ENCODE measurements at places on chromosomes 4 and X.

- no peak for DNase-seq
Measured at GRCh38 chr4:54103190-54103574, 3.2 kb downstream of the GSX2 start.

DNA sequence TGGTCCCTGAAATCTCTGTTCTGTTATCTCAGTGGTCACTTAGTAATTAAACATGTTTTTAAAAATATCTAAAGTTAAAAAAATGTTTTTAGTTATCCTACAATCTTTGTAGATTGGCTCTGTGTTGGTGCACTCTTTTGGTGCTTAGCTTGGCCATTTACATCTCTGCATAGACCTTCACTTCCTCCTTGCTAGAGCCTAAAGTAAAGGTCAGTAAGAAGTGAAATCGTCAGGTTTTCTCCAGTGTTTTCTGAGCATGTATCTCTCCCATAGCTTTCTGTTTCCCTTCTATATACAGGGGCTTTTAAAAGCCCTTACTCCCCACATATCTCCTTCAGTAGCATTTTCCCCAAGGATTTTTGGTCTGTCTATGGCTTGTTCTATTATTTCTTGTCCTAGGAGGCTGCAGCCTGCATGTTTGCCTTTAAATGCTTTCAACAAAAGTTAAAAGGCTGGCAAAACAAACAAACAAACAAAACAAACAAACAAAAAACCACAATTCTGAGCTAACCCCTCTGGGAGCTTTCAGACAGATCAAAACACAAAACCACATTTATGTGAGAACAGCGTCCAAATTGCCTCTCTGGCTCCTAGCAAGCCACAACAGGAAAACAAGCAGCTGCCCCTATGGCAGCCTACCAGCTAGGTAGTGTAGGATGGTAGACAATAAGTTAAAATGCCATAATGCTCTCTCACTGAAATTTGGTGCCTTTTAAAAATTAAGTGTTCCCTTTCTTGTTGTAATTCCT lies 27.3 kb upstream of the GPRASP2 start:
- DNase-seq, result no peak

GRCh38 chr4:18180892-18181291 lies 159.3 kb upstream of the LCORL start:
- no peak for DNase-seq

GRCh38 chrX:130444641-130445336 lies 43.0 kb downstream of the RBMX2 start:
- DNase-seq, result no peak

- no peak for DNase-seq
Measured at GRCh38 chr4:107856901-107857300, 32.2 kb downstream of the SGMS2 start.

DNA sequence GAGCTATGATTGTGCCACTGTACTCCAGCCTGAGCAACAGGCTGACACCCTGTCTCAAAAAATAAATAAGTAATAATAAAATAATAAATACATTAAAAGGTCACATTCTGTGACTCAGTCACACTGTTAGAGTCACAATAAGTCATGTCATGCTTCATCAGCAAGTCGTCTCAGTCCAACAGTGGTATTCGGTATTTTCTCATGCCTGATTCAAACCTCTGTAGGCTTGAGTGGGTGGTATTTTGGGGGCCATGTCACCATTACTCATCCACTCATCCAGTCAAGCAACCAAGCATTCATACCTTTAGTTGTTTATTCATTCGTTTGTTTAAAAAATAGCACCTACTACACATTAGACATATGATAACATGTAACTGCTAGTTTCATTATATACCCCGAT lies 46.9 kb downstream of the SUPT20HL2 start:
- DNase-seq, result no peak

GRCh38 chr4:1309261-1310010 lies 19.7 kb downstream of the MAEA start:
- DNase-seq, result peak; percentile 72

GRCh38 chrX:24550166-24550565 lies 85.1 kb downstream of the PDK3 start:
- no peak for DNase-seq

DNA sequence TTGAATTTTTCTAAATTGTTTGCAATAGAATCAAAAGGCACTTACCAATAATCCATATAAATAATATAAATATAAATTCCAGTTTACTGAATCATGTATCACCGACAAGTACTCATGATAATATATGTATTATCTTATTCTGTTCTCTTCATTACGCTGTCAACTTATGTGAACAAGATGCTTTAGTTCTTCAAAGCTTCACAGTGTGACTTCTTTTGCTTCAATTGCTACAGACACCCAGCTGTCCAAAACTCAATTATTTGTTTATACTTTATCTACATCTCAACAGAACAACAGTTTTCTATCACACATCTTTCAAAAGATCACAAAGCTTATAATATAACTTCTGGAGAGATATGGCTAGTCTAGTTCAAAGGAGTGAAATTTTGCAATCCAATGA lies 1499.9 kb upstream of the PCDH10 start:
- no peak for DNase-seq

All from activated CD4-positive, alpha-beta T cell treated with anti-CD3 and anti-CD28 coated beads, Interleukin-2, Interleukin-6, amounts not matched to agents 100 ng/mL and 50 ng/mL, durations not matched to agents 16 hours and 8 hours (primary cell).